Suprapubic skin (tissue), 4 donors: ENCODE measurements at places on chromosomes 11 and 22.

GRCh38 chr11:82634091-82634490 lies 99.6 kb downstream of the FAM181B start:
- no peak for DNase-seq

GRCh38 chr22:50319503-50319951 lies 7.3 kb downstream of the DENND6B start:
- DNase-seq: no peak

DNA sequence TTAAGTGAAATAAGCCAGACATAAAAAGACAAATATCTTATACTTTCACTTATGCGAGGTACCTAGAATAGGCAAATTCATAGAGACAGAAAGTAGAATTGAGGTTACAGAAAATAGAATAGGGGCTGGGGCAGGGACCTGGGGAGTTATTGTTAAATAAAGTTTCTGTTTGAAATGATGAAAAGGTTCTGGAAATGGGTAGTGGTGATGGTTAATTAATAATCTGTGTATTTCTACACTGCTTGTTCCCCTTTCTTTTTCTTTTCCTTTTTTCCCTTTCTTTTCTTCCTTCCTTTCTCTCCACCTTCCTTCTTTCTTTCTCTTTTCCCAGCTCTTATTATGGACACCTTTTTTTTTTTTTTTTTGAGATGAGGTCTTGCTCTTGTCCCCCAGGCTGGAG lies 2.8 kb downstream of the NAALADL1 start:
- no peak for DNase-seq

- DNase-seq: no peak
Observed at GRCh38 chr22:31829505-31829904, 75.7 kb downstream of the DEPDC5 start.

DNA sequence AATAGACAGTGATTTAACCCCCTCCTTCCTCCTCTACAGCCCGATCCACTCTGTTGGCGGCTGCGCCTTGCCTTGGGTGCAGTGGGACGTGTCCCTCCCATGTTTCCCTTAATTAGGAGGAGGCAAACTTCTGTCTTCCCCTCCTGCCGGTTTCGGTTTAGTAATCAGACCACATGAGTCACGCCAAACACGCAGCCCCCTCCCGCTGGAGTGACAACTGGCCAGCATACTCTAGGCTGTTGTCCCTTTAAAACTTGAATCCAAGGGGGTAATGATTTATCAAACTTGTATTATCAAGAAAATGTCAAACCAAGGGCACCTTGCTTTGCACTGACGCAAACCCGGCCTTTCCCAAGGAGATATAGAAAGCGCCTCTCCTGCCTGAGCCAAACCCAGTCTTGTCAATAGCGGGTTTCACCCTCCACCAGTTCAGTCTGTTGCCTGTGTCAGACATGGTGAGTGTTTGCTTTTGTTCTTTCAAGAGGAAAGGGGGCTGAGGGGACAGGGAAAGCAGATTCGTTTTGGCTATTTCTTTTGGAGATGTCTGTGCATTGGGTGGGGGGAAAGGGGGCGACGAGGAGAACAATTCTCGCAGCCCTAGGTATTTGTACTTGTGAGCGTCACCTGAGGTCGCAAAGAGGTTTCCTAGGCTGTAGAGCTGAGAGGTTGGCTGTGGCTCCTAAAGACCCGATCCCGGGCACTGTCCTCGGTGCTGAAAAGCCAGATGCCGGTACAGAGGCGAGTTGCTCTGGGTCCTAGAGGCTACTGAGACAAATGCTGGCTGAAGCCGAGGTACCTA lies at the start of gene SLC6A5:
Gene SLC6A5 (plus strand): TSS at position 388 of the 799 bp plus-strand sequence. CDS start 65 bp downstream, at position 453.
- no peak for DNase-seq

DNA sequence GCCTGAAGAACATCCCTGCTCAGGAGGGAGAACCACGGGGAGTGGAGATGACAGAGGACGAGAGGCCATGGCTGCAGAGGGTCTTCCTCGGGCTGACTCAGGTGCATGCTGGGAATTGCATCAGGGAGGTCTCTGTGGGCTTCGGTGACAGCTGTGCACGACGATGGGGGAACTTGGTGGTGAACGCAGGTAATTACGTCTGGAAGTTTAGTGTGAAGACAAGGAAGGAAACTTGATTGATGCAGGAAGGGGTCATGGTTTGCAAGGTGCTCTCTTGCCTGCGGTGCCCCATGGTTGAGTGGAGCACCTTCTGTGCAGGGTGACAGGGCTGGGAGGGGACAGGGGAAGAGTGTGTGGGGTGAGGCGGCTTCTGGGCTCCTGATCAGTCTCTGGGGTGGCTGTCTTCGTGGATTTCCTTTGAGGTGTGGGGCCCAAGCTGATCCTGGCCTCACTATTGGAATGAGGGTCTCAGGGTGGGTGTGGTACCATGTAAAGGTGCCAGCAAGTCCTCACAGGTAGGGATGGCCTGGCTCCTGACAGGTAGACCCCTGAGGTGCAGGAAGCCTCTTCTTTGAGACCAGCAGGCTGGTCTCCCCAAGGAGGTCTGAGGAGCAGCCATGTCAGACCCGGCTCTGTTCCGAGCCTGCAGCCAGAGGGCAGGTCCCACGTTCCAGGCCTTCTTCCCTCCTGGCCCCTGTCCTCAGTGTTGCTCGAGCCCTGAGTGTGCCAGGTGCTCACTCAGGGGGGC lies 1020.1 kb downstream of the TBC1D22A start:
- DNase-seq: no peak

GRCh38 chr11:87239001-87239400 lies 201.3 kb downstream of the TMEM135 start:
- DNase-seq: no peak

- no peak for DNase-seq
Observed at GRCh38 chr11:70433966-70434812, 35.9 kb downstream of the CTTN start.

DNA sequence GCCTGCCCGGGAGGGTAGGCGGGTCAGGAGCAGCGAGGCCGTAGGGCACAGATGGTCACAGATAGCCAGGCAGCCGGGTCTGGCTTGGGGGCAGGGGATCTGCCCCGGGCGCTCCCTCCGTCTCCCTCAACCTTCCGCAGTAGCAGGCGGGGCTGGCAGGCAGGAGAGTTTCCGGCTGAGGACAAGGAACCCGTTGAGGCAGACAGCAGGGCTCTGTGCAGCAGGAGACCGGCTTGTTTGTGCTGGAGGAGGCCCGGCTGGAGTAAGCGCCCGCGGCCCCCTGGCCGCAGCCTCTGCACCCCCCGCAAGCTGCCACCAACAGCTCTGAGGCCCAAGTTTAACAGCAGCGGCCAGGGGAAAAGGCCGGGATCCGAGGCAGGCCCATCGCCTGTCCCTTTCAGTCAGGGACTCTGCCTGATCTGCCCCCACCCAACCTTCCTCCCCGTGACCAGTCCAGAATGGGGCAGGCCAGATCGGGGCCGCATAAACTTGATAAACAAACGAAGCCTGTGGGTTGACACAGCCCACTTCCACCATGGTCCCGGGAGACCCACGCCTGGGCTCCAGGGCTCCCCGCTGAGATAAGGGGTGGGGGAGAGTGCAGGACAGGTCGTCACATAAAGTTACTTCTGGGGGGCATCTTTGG lies 13.6 kb downstream of the SCARF2 start:
- DNase-seq: no peak

DNA sequence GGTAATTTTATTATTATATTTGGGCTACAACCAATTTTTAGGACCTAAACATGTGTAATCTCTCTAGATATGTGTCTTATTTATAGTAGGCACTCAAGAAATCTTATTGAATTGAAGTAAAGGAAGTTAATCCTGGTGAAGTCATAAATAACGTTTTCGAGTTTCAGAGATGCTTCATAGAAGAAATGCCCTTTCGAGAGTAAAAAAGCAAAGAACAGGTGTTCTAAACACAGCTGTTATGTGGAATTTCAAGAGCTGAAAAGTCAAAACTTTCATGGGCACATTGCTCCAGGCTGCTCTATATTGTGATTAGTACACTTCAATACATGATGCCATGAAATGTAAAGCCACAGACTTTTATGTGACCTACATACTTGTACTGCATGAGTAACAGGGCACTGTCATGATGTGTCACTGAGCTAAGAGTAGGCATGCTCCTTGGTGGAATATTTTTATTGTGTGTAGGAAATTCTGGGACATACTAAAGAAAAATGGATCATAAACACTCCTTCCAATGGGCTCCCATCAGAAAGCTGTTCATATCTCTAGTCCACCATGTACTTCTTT lies 7.2 kb upstream of the ELMOD1 start:
- DNase-seq: no peak
